ENCODE measurements at places on chromosomes 11 and 22.

DNA sequence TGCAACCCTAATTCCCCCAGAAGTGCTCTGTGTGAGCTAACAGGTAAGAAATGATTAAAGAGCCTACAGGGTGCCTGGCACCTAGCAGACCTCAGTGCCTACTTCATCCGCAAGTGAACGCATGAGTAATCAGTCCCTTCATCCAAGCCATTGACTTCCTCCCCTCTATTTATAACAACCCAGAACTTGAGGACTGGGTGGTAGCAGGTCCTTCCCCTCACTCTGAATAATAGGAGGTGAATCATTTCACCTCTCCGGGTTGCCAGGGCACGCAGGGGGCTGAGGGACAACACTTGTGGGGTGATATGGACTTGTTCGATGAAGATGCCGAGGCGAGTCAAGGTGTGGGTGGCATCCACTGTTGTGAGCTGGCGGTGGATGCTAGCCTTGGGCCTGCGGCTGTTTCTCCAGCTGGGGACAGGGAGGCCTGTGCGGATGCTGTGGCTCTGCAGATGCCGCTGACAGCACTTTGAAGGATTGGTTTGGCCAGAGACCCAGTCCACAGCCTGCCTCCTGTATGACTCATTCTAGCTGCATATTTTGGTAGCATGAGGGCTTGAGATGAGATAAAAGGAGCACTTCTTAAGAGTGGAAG lies 11.7 kb upstream of the SORL1-AS1 start:
- peak; percentile 67 for DNase-seq

- no peak for DNase-seq
These were observed 44.3 kb downstream of the EIF3F start for GRCh38 chr11:8031248-8032115.

DNA sequence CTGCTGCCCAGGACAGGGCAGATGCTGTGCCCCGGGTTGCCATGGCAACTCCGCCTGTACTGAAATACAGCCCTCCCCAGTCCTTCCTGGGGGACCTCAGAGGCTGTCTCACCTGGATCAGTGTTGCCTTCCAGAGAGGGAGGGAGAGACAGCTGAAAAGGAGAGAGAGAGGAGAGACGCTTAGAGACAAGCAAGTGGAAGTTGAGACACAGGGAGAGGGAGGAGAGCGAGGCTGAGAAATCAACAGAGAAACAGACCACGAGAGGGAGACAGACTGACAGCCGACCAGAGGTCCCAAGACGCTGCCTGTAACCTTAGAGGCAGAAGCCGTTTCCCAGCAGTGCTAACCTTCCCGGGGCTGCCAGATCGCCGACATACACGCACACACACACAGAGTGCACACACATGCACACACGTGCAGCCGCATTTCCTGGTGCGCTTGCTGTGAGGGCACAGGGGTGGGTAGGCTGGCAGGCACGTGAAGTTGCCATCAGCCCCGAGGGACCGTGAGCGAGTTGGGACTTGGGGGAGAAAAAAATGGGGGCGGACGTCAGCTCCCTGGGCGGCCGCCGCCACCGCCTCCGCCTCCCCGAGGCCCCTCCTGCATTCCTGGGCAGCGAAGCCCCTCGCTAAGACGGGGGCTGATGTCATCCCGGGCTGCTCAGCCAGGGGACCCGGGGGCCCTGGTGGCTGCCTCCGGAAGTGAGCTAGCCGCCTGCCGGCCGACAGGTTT lies 88.6 kb upstream of the CRYBB3 start:
- peak; percentile 52 for DNase-seq

DNA sequence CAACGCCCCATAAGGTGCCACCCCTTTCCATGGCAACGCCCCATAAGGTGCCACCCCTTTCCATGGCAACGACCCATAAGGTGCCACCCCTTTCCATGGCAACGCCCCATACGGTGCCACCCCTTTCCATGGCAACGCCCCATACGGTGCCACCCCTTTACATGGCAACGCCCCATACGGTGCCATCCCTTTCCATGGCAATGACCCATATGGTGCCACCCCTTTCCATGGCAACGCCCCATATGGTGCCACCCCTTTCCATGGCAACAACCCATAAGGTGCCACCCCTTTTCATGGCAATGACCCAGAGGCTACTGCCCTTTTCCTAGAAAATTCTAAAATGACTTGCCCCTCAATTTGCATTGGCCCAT lies 72.1 kb downstream of the BRD1 start:
- DNase-seq, result no peak

DNA sequence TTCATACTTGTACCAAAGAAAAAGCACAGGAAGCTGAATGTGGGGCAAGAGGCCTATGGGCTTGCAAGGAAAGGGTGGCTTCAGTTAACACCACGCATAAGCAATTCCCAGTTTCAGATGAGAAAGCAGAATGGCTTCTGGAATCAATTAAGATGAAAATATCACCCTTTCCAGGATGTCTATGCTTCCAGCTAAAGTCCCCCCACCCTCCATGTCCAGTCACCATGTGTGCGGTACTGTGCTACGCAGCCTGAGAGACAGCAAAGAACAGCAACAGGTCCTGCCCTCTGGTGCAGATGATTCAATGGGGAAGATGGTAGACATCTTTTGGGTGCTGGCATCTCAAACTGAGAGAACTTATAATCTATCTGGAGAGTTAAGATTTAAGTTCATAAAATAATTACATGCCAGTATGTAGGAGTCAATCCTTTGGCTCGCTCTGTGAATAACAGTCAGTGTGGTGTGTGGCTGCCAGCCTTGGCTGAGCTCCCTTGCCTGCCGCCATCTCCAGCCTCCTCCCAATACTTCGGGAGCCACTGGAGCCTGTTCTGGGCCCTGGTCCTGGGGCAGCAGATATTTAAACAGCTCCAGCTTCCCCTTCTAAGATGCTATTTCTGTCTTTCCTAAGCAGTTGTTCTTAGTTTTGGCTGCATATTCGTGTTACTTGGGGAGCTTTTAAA lies 44.5 kb downstream of the ME3 start:
- DNase-seq, result no peak

GRCh38 chr11:104161751-104162450 lies 2.0 kb downstream of the PDGFD start:
- DNase-seq, result no peak

GRCh38 chr11:102647430-102647829 lies 22.3 kb upstream of the MMP20 start:
- DNase-seq, result no peak

GRCh38 chr11:122723576-122723975 lies 68.1 kb downstream of the UBASH3B start:
- no peak for DNase-seq

- DNase-seq, result peak; percentile 26
These were observed 43.5 kb upstream of the CYP2D6 start for GRCh38 chr22:42174062-42174461.
